NCI-H1092 (cell line): ENCODE measurements at places on chromosomes 12 and 14.

GRCh38 chr14:70722418-70722817 is 80.7 kb downstream of the TTC9 start:
- DNase-seq = no peak

- DNase-seq = no peak
These were observed 1.7 kb upstream of the VASH1 start for GRCh38 chr14:76759589-76759988.

DNA sequence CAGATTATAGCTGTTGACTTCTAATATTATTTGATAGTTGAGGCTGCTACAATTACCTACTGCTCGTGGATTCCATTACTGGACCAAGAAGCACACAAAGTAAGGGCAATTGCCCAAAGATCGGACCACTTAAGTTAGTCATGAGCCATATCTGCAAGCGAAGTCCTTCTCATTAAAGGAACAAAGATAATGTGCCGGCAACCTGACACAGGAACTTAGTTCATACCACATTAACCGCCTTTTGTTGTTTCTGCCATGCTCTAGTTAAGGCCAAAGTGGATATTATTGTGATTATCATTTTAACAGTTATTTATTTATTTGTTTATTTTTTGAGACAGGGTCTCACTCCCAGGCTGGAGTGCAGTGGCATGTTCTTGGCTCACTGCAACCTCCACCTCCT is 38.1 kb upstream of the TMED10 start:
- DNase-seq = no peak

DNA sequence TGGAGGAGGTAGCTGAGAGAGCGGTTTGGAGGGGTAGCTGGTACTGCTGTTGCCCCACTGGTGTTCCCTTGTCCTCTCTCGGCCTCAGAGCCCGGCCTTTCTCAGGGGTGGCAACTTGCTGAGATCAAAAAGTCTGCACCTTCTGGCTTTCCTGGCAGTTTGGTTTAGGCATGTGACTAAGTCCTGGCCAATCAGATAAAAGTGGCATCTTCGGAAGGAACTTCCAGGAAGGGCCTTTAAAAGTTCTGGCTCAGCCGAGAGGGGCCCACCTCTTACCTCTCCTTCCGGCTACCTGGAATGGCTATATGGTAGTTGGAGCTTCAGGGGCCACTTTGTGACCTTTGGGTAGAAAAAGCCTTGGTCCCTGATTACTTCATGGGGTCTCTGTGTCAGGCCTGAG is 152.6 kb downstream of the GLT1D1 start:
- DNase-seq = no peak

DNA sequence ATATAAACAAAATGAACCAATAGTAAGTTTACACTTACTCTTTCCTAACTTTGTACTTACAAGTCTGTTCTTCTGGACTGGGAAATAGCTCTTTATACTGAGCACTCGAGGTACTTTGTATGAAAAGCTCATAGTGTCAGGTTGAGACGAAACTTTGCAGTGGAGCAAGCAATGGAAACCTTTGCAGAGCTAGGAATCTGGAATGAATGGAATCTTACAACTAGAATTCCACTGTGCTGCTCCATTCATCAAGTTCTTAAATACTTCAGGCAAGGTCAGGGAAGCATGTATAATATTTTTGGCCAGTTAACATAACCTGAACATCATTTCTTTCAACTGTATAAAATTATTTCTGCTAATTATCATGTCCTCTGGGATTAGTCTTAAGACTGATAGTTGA is 1327.5 kb upstream of the FLRT2 start:
- DNase-seq = no peak

DNA sequence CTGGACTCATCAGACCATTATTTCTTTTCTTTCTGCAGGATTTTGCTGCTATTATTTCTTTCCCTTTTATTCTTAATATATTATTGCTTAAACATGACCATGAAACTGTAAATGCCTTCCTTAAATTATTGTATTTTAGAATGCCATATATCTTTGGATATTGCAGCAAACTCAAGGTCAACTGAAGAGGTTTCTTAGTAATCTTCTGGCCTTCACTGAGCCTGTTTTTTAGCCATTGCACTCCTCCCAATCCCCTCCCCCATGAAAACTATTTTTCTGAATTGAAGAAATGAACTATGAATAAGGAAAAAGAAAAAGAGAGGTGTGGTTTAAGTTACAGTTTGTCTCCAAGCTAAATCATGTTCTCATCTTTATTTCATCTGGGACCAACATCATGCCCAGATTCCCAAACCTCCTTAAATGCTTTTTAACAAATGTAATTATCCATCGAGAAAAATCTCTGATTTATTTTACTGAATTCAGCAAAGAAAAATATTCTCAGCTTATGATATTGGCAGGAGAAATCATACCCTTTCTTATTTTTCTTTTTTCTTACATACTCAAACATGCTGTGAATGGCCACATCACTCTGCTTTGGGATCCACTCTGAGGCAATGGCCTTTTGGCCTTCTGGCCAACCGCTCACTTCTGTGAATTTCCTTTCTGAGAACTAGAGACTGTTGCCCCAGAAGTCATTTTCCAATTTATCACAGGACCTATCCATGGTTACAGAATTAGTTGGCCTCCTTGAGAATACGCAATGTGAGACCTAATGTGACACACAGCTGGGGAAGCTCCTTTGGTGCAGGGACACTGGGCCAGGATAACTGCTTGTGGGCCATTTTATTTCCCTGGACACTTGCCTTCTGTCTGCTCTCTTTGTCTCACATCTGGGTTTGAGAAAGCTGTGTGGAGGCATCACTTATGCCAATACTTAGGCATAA is 50.9 kb downstream of the IGF1 start:
- DNase-seq = no peak

DNA sequence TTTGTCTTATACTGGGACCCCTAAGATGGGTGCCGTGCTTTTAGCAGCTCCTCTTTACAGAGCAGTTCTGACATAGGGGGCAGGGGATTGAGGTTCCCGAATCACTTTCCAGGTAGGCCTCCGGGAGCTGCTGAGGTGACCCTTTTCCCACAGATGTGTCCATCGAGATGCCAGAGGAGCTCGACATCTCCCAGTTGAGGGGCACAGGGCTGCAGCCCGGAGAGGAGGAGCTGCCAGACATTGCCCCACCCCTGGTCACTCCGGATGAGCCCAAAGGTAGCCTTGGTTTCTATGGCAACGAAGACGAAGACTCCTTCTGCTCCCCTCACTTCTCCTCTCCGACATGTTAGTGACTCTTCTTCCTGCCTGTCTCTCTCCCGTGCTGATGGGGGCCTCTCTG is 4.3 kb upstream of the TPI1 start:
- no peak for DNase-seq

GRCh38 chr12:125145196-125145595 is 80.0 kb downstream of the AACS start:
- no peak for DNase-seq

- DNase-seq = no peak
These were observed 49.0 kb downstream of the TSPAN11 start for GRCh38 chr12:30975581-30975980.

GRCh38 chr14:96909841-96910364 is 112.7 kb downstream of the VRK1 start:
- no peak for DNase-seq

GRCh38 chr12:109256011-109256410 is 53.1 kb downstream of the FOXN4 start:
- DNase-seq = no peak

DNA sequence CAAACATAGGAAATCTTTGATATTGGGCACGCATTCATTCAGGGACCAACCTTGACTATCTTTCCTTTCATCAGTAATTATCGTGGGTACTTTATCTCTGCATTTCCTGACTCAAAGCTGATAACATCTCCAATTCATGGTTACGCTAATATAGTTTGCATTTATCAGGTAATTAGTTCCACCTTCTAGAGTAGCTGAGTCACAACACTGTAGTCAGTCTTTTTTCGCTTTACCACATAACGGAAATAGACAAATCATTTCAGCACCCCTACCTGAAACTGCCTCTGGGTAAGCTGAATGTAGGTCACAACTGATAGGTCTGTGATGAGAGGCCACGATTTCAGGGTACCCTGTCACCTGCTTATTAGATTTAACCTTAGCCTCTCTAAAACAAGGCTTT is 36.7 kb upstream of the IL22 start:
- DNase-seq = no peak

- no peak for DNase-seq
These were observed 253.0 kb downstream of the SNAPC1 start for GRCh38 chr14:62015243-62015642.
